ENCODE measurements at places on chromosomes 13 and 19.

DNA sequence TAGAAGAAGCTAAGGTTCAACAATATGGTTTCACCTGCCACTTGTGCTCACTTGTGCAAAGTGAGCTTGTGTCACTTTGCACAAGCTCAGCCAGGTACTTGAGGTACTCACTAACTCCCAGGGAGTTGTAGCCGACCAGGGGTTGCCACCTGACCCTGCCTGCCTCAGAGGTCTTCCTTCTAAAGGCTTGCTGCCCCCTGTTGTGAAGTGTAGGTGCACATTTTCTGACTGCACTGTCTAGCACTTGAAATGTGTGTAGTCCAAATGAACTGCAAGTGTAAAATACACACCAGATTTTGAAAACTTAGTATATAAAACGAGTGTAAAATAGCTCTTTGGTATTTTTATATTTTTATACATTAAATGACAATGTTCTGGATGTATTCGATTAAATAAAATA lies 230.8 kb downstream of the DLEU7 start:
- DNase-seq, result no peak

DNA sequence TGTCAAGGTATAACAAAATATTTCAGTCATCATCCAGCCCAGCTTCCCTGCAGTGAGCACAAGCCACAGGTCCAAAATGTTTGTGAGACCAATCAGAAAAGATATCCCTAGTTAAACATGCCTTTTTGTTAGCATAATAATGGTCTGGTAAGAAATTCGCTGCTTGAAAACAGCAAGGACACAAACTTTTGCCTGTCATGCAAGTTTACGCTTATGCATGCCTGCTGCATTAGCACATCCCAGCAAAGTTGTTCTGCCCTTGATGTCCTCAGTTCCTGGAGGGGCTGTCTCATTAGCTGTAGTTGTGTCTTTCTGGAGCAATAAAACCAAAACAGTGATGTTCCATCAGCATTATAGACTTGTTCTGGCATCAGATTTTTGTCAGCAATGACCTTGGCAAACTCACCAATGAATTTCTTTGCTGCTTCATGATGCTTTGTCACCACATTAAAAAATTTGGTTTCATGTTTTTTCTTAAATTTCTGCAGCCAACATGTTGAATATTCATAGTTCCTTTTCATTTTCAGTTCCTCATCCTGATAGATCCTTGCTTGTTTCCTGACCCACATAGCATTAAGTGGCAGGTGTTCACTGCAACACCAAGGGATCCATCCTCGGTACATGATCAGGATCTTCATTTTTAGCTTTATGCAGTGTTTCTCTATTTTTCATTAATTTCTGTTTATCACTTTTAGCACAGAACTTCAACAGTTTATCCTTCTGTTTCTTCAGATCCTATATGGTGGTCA lies 72.0 kb upstream of the GPR183 start:
- no peak for DNase-seq

DNA sequence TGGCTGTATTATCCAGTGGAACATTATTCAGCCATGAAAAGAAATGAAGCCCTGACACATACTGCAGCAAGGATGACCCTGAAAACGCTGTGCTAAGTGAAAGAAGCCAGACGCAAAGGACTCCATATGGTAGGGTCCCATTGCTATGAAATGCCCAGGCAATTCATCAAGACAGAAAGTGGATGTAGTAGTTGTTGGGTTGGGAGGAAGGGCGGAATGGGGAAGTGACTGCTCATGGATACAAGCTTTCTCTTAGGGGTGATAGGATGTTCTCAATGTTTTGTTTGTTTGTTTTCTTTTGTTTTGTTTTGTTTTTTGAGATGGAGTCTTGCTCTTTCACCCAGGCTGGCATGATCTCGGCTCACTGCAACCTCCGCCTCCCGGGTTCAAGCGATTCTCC lies 11.1 kb upstream of the CEACAM16 start:
- DNase-seq, result no peak

GRCh38 chr13:100659578-100659977 lies 15.0 kb downstream of the TMTC4 start:
- DNase-seq, result no peak

DNA sequence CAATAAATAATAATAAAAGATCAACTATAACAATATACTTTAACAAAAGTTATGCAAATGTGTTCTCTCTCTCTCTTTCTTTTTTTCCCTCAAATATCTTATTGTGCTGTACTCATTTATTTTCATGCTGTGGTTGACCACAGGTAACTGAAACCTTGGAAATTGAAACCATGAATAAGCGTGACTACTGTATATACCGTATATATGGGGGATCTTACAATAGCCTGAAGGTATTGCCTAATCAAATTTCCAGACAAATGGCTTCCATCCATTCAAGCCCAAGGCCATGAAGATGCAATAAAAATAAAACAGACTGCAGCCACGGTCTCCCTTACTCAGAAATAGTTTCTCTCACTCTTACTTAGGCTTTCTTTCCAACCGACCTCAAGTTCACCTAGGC lies 98.3 kb downstream of the SLITRK6 start:
- no peak for DNase-seq

- DNase-seq, result no peak
Observed at GRCh38 chr13:66264971-66265370, 965.2 kb downstream of the PCDH9 start.

- DNase-seq, result peak; percentile 29
Observed at GRCh38 chr19:3479834-3480215, 500 bp downstream of the SMIM24 start.

DNA sequence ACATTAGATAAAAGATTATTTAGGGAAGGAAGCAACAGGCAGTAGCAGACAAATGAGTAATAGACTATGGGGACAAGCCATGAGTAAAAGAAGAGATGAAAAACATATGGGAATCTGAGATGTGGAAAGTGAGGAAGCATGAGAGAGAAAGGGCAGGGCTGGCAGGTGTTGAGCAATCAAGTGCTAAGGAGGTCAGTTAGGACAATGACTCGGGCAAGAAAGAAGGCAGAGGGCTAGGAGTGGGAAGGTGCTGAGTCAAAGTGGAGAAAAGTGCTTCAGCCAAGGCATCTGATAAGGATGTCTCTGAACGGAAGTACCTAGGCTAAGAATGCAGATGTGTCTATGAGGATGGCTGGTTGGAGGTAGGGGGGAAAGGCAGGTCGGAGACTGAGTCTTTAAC lies 291.9 kb upstream of the HTR2A start:
- DNase-seq, result no peak

- no peak for DNase-seq
Observed at GRCh38 chr19:17565611-17566010, 10.2 kb downstream of the COLGALT1 start.

- no peak for DNase-seq
Observed at GRCh38 chr19:46349311-46349993, 2.6 kb downstream of the PPP5C start.

GRCh38 chr19:33686262-33686661 lies 64.5 kb downstream of the CHST8 start:
- DNase-seq, result no peak

DNA sequence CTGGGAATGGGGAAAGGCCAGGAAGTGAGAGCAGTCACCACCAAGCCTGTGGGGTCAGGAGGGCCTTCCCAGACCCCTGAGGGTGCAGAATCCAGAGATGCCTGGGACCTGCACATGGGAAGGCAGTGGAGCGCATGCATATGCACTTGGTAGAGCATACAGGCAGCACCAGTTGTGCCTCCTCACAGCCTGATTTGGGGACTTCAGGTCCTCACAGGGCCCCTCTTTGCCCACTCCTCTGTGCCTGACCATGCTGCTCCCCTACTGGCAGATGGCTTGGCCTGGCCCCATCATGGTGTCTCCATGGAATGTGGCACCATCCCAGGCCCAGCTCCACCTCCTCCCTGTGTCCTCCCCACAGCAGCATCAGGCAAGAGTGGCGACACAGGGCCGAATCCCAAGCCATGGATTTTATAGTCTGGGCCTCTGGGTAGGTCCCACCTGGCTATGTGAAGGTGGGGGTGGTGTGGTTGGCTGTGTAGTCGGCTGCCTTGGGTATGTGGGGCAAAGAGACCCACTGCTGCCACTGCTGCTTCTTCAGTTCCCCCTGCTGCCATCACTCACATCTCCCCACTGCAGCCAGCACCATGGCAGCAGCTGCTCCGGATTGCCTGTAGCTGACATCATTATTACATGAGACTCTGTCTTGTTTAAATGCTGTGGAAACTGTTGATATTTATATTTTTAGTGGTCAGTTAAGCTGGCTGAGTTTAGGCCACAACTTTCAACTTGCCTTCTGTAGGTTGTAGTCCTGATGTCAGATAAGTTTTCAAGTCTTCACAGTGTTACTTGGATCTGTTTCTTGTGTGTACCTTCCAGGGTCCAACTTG lies 247.0 kb downstream of the GPC6 start:
- DNase-seq, result no peak

DNA sequence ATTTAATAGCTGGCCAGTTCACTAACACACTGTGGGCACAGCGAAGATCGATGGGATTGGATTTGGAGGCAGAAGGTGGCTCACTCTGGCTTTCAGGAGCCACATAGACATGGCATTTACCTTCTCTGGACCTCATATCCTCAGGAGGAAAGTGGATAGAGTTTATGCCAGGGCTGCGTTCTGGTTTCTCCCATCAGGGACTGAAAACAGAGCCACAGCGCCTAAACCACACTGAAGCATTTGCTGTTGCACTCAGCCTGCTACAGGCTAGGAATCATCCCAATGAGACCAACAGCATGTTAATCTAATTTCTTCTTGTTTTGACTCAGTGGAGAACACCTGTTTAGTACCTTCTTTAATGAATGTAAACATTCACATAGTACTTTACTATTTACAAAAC lies 1.6 kb downstream of the CYSLTR2 start:
- no peak for DNase-seq

GRCh38 chr19:41214161-41214560 lies 4.9 kb upstream of the AXL start:
- no peak for DNase-seq

- DNase-seq, result no peak
Observed at GRCh38 chr19:6720369-6721137, at the start of gene C3. Gene C3, minus strand, starts transcription at chr19:6720650. Its CDS starts 61 bp downstream, at chr19:6720589.

- DNase-seq, result no peak
Observed at GRCh38 chr19:35314031-35314430, 15.0 kb upstream of the CD22 start.

- peak; percentile 85 for DNase-seq
Observed at GRCh38 chr13:46751811-46752635, 44.9 kb downstream of the ESD start.

GRCh38 chr19:29145756-29146155 lies 67.2 kb downstream of the UQCRFS1 start:
- no peak for DNase-seq

DNA sequence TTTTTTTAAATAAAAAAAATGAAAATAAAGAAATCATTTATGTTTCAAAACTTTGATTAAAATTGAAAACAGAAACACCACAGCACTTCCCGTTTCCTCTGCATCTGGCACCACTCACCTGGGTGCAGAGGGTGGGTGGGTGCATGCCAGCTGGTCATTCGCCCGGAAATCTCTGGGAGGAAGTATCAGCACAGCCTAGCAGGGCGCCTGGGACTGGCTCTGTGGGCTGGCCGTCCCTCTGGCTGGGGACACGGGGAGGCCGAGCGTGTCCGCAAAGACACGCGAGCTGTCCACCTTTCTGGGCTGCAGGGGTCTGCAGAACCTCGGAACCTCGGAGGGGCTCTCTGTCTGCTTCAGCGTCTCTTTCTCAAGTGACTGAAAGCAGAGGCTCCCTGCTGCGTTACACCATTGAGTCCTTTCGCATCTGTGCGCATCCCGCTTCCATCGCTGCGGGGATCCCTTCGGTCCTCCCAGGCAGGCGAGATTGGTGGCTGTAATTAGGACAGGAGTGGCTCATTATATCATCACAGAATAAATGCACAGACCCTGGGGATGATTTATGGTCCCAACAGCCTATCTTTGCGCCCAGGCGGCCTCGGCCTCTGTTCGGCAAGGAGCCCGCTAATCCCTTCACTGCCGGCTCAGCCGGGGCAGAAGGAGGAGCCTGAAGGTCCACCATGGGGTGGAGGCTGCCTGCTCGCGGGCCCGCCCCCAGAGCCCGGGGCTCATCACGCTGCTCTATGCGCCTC lies 17.2 kb downstream of the CRTC1 start:
- DNase-seq, result peak; percentile 71

GRCh38 chr19:4284176-4284958 lies 5.3 kb downstream of the SHD start:
- DNase-seq, result no peak

DNA sequence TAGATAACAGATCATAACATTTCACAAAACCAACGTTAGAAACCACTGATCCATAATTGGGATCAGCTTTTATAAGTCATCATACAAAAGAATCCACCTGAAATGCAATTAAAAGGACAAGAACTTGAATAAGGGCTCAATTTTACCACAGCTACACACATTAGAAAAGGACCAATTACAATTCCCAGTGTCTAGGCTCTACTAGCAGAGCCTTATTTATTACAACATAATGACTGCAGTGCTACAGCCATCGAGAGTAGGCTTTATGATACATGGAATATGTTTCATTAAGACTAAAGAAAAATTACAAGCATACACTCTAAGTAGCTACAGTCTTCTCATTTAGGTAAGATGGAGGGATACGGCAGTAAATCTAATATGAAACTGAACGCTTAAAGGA lies 2.9 kb downstream of the RBM26 start:
- DNase-seq, result no peak

Measured in activated CD4-positive, alpha-beta T cell treated with anti-CD3 and anti-CD28 coated beads, Interleukin-2, Interleukin-6, amounts not matched to agents 100 ng/mL and 50 ng/mL, durations not matched to agents 16 hours and 8 hours (primary cell).